Mesenteric fat pad (tissue), 1 donor: ENCODE measurements at places on chromosomes 2 and 18.

GRCh38 chr18:62412231-62412979 is 87.3 kb downstream of the TNFRSF11A start:
- no peak for DNase-seq

DNA sequence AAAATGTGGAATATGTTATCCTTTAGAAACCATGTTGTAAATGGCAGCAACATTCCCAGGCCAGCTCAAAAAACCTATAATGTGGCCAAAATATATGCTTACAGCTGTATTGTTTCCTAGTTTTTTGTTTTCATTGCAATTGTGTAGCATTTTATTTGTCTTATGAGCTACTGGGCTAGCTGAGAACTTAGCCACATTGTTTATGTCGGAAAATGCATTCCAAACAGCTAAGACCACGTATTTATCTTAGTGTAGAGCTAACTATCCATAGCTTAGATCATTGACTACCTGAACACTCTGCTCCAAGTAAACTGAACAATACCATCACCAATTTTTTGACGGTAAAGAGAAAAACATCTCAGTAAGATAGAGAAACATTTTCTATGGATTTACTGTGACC is 38.4 kb downstream of the METAP1D start:
- no peak for DNase-seq

DNA sequence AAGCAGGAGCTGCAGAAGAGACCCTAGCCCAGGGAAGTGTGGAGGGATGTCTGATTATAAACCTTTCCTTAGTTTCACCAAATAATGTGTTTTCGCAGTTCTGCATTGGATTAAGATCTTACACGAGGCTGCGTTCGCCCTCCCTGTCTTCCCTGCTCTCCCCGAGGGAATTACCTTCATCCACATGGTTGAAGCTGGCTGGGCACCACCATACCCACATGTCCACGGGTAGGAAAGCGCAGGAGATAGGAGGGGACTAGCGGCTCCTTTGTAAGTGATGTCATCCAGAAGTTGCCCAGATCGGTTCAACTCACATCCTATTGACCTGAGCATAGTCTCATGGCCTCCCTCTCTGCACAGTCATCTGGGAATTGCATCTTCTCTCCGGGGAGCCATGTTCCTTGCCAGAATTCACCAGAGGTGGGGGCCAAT is 1.1 kb downstream of the TTL start:
- DNase-seq: no peak

- DNase-seq: peak; percentile 92
These were observed at the start of gene PMAIP1 for GRCh38 chr18:59899298-59900221. Gene PMAIP1 (plus strand): TSS chr18:59899996. CDS start chr18:59900178, 182 bp downstream.

- no peak for DNase-seq
These were observed 44.2 kb upstream of the STAT4 start for GRCh38 chr2:191195021-191195420.

DNA sequence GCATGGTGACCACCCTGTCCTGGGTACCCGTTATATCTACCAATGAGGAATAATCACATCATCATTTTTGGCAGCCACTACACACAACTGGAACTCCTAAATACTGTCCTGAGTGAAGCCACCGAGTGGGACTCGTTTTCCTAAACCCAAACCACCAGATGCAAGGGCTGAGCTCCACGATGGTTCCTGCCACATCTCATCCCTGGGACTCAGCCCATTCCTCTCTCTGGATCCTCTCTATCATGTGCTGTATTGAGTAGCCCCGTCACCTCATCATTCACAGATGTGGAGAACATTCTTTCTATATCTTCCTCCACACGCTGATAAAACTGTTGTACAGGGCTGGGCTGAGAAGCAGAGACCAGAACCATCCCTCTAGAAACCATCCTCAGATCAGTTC is 79.4 kb upstream of the SMAD7 start:
- no peak for DNase-seq

GRCh38 chr2:232666051-232666805 is 30.9 kb upstream of the GIGYF2 start:
- no peak for DNase-seq

DNA sequence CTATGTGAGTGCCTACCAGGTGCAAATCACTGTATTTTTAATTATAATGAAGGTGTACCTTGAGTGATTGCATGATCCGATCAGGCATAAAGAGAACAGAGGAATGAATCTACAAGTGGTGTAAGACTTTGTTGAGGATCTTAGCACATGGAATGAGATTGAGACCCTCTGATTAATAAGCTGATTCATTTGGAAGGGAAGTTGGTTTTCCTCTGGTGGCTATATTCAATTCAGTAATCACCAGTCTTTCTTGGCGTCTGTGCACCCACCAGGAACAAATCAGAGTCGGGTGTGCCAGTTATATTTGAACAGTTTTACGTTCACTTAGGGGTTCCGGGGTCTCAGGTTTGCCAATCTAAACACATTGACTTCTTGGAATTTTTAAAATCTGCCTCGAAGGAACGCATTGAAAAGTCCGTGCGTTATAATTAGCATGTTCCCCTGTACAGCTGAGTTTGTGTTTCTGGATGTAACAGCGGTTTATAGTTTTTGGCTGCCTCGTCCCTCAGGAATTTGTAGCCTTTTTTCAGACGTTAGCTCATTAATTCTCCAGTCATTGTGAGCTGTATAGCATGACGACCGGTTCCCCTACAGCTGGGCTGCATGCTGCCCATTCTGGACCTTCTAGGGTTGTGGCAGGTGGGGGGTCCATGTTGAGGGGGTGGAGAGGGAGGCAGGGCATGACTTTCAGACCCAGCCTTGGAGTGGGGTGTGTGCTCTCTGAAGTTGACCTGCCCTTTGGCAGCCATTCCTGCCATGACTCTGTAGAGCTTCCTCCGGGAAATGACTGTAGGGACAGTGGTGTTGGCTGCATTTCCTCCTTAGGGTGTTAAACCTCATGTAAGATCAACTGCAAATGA is 20.3 kb downstream of the MYO1B start:
- no peak for DNase-seq

DNA sequence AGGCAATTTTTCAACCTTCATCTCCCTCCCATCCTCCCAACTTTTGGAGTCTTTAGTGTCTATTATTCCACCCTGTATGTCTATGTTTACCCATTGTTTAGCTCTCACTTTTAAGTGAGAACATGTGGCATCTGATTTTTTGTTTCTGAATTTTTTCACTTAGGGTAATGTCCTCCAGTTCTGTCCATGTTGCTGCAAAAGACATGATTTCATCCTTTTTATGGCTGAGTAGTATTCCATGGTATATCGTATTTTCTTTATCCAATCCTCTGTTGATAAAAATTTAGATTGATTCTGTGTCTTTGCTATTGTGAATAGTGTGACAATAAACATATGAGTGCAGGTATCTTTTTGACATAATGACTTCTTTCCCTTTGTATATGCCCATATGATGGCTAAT is 48.2 kb downstream of the G6PC2 start:
- DNase-seq: no peak
